Activated T-cell treated with anti-CD3 and anti-CD28 coated beads for 4 hours (primary cell): ENCODE measurements at places on chromosomes 1 and 21.

GRCh38 chr1:167924102-167924501 lies 10.2 kb upstream of the ADCY10 start:
- DNase-seq, result no peak

GRCh38 chr1:210272666-210273065 lies 40.1 kb downstream of the SERTAD4 start:
- no peak for DNase-seq

DNA sequence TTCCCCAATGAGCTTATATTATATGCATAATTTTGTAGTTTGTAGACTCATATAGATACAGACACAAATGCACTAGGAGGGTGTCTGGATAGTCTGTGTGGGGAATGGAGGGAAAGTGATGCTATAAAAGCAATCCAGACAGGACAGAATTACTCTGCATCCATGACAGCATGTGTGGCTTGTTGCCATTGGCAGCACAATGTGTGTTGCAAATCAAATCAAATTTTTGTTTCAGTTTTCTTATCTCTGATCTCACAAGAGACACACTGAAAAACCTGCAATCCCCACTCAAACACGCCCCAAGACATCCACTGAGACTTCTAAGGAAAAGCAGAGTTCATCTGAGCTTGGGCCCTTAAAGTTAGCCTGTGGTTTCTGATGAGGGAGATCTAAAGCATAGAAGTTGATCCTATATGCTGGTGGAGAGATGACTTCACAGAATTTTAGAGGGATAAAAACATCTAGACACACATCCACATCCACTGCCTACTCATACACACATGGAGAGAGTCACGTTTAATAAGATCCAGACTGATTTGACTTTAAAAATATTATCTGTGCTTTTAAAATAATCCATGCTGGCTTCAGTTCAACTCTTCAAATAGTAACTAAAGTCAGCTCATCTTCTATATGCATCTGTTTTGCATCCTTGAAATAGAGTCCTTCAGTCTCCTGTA lies 313.0 kb upstream of the PLXNA2 start:
- DNase-seq, result no peak

- DNase-seq, result no peak
These were observed 464.1 kb downstream of the ADGRL2 start for GRCh38 chr1:82264802-82265201.

GRCh38 chr1:223515421-223515820 lies 122.2 kb downstream of the CCDC185 start:
- DNase-seq, result peak; percentile 11

DNA sequence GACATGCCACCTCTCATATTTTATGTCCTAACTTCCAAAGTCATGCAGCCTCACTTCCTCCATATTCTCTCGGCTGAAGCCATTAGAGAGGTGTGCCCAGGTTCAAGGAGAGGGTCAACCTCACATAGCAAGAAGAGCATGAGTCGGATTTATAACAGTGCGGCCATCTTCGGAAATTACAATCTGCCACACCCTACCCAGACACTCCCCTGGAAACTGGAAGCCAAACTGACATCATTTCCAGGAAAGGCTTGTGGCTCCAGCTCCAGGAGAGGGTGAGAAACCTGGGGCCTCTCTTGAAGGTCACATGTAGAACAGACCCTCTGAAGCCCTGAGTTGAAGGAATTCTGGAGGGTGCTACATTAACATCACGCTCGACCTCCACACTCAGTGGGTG lies 73.5 kb downstream of the RRAGC start:
- DNase-seq, result no peak

- no peak for DNase-seq
These were observed 20.4 kb downstream of the MAP7D1 start for GRCh38 chr1:36176106-36176949.

DNA sequence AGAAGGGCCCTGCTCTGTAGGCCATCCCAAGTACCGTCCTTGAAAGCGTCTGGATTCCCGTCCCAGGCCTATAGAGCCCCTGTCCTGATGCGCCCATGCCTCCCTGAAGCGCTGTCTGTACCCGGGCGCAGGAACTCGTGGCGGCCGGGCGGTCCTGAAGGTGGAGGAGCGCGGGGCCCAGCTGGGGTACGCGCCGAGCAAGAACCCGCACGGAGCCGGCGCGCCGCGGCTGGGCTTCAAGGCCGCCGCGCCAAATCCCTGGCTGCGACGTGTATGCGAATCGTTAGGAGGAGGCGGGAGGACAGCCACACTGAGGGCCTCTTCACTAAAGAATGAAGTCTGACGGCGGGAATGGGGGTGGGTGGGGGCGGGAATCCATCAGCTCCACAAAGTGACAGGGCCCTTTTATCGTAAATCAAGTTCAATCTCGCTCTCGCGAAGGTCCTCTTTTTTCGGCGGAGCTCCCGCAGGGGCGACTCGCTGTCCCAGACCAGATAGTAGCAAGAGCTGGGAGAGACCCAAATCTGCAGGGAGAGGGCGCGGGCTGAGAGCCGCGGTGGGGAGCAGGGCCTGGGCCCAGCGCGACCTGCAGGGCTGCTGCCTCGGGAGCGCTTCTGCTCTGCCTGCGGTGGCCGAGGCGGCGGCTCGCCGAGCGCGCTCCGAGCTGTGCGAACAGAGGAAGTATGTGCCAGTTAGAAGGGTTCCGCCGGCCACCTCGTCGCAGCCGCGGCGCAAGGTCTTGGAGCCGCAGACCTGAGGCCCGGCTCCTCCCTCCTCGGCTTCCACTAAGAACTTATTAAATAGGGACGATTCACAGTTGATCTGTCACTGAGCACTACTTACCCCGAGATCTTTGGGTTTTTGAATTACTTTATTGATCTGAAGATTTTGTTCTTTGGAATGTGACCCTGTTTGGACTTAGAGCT lies 10.4 kb downstream of the BARHL2 start:
- DNase-seq, result no peak

GRCh38 chr1:46996659-46997281 lies 26.7 kb upstream of the CYP4X1 start:
- DNase-seq, result no peak

- DNase-seq, result no peak
These were observed 39.6 kb upstream of the COL6A1 start for GRCh38 chr21:45941717-45942546.

- no peak for DNase-seq
These were observed 20.6 kb downstream of the MTHFR start for GRCh38 chr1:11784993-11785769.

DNA sequence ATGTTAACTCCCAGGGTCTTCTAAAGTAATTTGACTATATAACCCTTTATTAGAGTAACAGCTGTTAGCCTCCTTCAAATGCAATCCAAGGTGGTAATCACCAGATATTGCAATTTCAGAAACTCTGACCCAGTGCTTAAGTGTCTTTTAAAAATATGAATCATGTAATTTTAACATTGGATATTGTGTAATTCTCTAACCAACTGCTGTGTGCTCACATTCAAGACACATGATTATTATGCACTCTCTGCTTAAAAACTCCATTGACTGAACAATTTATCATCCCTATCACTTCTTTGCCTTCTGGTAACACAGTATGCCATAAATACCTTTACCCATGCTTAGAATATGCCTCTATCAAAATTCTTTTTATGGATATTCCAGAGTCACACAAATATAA lies 537.4 kb upstream of the RGS18 start:
- DNase-seq, result no peak

DNA sequence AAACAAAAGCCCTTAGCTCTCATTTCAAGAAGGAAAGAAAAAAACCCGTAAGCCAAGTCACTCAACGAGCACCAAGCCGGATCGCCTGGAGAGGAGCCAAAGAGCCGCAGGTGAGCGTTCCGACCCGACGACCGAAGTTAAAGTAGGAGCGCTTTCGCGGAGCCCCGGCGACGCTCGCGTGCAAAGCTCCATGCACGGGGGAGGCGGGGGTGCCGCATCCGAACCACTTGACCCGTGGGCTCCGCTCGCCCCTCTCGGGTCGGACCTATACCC lies 382 bp downstream of the GPBP1L1 start:
- DNase-seq, result peak; percentile 43

DNA sequence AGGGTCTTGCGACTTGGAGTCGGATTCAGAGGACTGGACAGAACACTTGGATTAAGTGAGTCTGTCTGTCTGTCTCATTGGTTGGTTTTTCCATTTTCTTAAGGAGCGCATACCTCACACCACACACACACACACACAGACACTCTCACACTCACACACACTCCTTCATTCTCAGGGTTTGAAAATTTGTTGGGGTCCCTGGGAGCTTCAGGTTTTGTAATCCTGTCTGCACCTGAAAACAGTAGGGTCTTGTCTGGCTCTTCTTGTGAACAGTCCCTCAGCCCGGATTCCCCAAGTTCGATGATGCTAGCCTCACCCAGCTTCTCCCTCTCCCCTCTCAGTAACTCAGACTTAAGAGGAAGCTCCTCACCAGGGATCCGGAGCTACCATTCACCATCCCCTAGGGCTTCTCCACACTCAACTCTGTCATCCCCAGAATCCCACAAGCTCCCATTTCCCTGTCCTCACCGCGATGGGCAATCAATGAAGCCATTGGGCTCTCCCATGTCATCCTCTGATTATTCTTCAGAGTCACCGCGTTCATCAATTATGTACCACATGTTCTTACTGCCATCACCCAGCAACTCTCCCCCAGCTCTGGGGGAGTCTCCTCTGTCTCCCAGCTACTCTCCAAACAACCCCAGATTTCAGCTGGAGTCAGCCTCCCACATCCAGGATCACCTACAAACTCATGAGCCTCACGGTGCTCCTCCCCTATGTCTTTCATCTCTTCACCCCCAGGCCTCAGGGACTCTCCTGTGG lies 1530.9 kb upstream of the TPTE start:
- DNase-seq, result no peak

DNA sequence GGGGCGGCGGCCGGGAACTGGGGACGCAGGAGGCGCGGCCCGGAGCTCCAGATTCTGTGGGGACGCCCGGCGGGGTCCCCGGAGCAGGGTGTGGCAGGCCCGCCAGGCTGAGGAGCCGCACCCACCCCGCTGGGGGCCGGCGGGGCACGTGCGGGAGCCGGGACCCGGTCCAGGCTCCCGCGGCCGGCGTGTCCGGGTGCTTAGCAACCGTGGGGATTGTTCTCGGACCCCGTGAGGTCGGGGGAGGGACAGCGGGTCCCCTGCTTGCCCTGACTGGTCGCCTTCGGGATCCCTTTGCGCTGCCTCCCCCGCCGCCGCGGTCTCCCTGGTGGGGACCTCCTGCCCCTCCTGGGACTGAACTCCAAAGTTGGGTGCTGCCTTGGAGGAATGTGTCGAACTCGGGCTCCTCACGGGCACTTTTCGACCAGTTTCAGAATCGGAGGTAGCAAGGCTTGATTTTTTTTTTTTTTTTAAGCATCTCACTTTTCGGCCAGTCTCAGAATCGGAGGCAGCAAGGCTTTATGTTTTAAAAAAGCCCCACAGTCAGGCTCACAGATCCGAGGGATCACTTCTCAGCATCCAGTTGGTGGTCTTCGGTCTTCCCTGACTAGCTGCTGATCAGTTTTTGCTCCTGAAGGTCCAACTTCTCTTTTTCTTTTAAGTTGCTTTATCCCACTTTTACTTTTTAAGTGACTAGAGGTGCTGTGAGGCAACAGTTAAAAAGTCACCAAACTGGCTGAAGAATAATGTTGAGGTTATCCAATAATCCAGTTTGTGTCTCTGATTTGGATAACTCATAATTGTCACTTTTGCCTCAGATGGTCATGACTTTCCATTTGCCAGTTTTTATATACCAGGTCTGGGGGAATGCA lies 648 bp downstream of the FAM76A start:
- DNase-seq, result peak; percentile 20

DNA sequence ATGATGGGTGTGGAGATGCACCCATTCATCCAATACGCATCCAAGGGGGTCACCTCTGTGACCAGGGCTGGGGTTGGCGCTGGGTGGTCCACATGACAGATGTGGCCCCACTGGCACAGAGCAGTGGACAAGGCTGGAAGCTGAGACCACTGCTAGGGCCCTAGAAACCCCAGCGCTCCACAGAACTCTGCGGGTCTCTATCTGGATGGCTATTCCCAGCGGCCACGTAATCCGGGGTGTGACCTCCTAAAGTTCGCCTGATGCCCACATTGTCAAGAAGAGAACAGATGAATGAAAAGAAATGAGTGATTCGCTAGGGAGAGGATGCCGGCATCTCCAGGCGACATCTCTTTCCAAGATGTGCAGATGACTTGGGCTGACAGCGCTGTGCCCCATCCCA lies 55.2 kb downstream of the PRDM15 start:
- no peak for DNase-seq

GRCh38 chr1:236020359-236021219 lies 44.3 kb downstream of the NID1 start:
- no peak for DNase-seq

DNA sequence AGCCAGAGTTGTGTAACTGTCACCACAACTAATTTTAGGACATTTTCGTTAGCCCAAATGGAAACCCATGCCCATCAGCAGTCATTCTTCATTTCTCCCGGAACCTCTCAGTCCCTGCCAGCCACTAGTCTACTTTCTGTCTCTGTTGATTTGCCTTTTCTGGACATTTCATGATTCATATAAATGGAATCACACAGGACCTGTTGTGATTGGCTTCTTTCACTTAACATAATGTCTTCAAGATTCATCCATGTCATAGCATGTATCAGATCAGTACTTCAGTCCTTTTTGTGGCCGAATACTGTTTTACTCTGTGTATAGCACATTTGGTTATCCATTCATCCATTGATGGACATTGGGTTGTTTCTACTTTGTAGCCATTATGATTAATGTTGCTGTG lies 7.1 kb downstream of the SLC66A1 start:
- DNase-seq, result no peak

DNA sequence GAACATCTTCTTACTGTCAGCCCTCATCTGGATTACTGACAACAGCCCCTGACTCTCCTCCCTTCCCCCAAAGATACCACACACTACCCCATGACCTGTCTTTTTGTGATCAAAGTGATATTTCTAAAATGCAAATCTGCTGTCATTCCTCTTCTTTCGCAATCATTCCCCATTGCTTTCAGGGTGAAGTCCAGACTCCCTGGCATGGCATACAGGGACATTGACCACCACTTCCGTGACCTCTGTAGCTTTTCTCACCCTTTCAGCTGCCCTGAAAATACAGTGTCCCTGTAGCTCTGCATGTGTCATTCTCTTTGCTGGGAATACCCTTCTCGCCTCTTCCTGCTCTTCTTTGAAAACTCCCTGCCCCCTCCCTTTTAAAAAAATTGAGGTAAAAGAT lies 4.1 kb downstream of the SERINC2 start:
- DNase-seq, result no peak

DNA sequence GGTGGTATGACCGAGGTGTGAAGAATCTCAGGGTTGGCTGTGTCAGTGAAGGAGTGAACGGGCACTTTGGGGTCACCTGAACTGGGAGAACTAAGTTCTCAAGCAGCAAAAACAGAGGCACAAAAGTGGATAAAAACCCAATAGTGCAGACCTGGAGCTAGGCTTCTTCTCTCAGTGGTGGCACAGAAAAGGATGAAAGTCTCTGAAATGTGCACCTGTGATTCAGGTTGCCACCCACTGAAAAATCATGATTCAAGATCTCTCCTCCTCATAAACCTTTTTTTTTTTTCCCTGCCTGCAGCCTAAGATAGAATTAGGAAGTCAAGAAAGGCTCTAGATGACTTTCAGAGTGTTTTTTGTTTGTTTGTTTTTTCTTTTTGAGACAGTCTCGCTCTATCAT lies 304.8 kb downstream of the KIF26B start:
- no peak for DNase-seq

DNA sequence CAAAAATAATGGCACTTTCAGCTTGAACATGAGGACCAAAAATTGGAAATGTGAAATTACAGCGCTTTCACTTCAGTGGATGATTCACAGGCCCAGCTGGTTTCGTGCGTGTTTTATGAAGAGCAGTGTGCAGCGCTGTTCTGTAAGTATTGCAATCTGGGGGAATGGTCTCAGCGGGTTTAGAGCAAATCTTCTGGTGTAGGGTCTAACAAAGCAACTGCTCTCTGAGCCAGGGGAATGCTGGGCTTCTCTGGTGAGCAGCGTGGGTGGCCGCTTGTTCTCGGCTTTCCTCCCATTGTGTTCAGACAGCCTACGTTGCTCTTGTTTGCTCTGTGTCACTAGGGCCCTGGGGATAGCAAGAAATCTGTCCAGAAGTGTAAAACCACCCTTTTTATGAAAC lies 42.4 kb upstream of the GADD45A start:
- no peak for DNase-seq
